ENCODE measurements at places on chromosomes 3 and 15.

DNA sequence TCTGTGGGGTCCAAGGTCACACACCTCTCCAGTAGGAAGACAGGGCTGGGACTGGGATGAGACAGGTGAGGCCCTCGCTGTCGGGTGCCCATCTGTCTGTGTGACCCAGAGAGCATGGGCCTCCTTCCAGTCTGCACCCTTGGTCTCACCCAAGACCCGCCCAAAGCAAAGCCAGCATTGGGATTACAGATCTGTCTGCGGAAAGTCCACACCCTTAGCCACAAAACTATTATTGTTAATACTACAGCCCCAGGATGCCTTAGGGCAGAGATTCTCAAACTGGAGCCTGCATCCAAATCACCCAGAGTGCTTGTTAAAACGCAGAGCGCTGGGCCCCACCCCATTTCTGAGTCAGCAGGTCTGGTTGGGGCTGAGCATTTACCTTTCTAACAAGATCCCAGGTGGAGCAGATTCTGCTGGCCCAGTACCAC lies 58.5 kb upstream of the ZNF148 start:
- DNase-seq, result no peak

GRCh38 chr3:167198949-167199600 lies 181.0 kb downstream of the ZBBX start:
- DNase-seq, result peak; percentile 24

DNA sequence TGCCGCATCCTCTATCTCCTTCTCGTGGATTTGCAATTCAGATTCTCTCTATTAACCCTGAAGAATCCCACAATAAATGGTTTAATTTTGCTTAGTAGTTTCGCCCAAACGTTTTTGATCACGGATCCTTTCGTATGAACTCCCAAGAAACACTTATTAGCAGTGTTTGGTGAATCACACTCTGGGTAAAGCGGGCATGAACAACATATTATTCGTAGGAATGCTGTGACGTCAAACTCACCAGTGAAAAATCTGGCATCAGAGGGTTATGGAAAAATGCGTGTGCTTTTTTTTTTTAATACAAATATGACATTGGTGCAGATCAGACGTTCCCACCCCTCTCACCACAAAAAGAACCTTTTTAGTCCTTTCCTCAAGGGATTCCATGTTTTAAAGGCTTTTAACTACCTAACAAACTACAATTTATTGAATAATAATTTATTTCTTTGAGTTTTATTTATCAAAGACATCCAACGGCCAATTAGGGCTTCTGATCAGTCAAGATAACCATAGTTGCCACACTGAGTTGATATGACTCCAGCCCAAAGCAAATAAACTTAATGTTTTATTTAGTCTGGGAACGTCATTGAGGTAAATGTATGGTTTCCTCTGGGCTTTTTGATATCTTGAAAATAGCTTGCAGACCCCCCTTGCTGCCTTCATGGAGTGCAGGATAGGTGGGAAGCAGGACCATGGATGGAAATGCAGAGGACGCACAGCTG lies 45.5 kb upstream of the CGNL1 start:
- peak; percentile 66 for DNase-seq

DNA sequence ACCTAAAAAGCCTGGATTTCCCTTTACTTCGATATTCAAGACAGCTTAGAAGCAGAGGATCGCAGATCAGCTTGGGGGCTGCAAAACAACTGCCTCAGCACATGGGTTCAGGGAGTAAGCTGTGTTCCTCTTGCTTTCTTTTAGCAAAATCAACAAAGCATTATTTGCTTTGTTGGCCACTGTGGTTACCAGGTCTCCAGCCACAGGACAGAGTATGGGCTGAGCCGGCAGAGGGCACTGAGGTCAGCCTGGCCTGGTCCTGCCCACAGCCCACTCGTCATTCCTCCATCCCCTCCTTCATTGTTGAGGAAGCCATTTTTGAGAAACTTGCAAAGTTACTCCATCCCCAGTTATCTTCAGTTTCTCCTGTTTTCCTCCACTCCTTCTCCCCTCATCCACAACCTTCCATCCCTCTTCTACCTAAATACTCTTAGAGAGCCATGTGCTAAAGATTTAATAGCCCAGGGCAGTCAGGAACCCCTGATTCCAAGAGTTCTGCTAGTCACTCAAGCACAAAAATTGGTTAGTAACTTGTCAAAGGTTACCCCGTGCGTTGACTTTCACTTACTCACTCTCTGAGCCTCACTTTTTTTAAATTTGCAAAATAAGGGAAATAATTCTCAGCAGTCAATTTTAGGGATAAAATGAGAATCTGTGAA lies 60.0 kb upstream of the HES1 start:
- DNase-seq, result no peak

GRCh38 chr3:16741103-16741758 lies 136.0 kb upstream of the DAZL start:
- peak; percentile 95 for DNase-seq

DNA sequence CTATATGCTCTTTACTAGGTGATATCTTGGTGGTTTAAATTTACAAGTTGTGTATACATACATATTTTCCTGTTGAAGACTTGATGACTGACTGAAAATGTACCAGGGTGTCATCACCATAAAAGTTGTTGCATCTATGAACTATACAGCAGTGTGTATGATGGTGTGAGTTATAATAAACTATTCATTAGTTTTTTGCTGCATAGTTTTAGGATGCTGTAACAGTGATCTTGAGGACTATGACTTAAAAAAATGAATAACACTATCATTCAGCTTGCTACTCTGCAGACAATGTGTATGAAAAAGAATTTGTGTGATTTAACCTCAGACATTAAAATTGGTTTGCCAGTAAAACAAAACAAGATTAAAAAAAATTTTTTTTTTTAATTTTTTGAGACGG lies 49.0 kb downstream of the UBE2E2 start:
- DNase-seq, result peak; percentile 72

DNA sequence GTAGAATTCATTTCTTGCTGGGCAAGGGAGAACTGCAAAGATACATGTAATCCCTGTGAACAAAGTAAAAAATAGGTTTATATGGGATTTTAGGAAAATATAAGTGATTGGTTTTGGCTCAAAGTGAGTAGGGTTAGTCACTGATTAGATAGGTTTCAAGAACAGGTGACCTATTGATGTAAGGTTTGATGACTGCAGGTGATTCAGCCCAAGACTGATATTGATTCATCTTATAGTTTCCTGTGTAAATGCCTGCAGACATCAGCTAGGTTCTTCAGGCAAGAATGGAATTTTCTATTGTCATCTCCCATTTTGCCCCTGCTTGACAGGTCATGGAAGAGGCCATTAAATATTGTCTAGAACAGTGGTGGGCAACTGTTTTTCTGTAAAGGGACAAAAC lies 23.9 kb upstream of the ARID3B start:
- DNase-seq, result no peak

DNA sequence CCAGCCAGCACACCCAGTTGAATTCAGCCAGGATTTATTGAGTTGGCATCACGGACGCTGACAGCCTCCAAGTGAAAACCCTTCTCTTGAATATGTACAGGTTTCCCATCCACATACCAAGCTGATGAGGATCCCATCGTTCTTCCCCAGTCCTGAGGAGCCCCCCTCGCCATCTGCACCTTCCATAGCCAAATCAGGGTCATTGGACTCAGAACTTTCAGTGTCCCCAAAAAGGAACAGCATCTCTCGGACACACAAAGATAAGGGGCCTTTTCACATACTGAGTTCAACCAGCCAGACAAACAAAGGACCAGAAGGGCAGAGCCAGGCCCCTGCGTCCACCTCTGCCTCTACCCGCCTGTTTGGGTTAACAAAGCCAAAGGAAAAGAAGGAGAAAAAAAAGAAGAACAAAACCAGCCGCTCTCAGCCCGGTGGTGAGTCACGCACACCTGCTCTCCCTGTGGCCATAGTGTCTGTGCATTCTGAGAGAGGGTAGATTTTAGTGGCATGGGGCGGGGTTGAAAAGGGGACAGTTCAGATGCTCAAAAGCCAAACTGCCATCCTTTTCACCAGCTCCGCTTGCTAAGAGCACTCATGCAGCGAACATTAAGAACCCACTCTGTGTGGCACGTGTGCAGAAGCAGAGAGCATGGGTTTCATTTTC lies 51.2 kb downstream of the KLHL25 start:
- no peak for DNase-seq

DNA sequence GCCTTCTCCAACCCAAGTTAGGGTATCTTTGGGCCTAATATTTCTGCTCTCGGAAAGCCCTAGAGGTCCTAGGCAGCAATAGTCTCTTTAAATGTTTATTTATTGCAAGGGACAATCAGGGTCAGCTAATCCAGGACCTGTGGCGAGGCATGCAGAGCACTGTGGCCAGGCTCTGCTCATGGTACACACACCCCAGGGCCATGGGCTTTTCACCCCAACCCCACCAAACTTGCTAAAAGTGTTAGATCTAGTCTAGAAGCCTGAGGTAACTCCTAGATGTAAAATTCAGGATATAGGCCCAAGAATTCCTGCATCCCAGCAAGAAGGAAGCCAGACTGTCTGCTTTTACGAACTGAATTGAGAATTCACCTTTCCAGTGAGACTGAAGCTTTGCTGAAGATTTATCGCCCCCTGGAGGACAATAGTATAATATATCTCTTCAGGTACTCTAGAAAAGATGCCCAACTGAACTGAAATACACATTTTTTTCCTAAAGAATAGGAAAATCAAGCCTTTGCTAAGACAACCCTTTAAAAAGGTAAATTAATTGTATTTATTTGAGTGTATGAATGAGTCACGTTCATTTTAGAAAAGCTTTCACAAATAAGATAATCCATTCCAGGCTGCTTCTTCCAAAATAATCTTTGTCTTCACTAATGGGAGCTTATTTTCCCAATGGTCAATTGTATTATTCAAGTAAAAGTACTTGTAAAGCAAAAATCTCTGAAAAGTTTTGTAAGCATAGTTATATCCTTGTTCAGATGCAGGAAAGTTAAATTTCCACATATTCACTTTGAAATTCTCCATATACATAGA lies 89.8 kb downstream of the LRRC3B start:
- peak; percentile 33 for DNase-seq

DNA sequence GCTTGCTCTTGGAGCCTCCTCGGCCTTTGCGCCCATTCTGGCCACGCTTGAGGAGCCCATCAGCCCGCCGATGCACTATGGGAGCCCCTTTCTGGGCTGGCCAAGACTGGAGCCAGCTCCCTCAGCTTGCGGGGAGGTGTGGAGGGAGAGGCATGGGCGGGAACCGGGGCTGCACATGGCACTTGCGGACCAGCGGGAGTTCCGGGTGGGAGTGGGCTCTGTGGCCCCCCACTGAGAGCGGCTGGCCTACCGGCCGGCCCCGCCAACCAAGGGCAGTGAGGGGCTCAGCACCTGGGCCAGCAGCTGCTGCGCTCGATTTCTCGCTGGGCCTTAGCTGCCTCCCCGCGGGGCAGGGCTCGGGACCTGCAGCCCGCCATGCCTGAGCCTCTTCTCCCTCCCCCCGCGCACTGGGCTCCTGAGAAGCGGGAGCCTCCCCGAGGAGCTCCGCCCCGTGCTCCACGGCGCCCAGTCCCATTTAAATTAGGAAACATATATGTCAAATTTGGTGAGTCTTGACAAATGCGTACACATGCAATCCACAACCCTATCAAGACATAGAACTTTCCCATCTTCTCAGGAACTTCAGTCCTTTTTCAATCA lies 97.6 kb upstream of the CNTN3 start:
- no peak for DNase-seq

DNA sequence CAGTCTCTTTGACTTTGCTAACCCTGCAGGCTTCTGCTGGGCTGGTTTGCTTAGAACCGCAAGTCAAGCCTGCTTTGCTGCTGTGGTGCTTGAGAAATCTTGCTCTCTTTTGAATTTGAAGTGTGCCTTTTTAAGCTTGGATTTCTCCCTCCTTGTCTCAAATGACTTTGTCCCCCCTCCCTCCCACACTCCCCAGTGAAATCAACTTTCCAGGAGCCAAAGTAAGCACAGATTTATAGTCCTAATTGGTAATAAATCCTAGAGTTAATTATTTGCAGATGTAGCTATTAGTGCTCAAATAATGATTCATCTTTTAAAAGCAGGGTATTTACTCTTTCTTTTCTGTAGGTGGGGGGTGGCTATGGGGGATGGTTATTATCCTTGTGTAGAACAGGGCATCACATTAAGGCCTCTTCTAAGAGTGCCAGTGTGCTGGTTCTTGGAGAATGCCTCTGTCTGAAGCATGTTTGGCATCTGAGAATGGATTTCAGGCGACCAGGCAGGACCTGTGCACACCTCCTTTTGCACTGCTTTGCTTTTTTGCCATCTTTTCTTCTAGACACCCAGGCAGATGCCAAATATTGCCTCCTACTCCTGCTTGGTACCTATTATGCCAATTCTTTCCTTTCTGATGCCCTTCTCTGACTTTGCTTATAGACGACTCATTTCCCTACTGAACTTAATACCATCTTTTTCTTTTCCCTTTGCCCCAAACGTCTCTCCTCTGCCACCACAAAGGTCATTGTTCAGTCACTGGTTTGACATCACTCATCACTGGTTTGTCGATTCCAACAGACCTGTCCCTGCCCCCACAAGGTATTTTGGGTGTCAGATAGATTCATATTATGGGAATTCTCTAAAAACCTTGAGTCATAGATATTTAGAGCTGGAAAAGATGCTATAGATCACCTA lies 50.7 kb downstream of the CLDN11 start:
- DNase-seq, result peak; percentile 81

GRCh38 chr15:34655326-34655725 lies 71.9 kb upstream of the GOLGA8B start:
- DNase-seq, result no peak

DNA sequence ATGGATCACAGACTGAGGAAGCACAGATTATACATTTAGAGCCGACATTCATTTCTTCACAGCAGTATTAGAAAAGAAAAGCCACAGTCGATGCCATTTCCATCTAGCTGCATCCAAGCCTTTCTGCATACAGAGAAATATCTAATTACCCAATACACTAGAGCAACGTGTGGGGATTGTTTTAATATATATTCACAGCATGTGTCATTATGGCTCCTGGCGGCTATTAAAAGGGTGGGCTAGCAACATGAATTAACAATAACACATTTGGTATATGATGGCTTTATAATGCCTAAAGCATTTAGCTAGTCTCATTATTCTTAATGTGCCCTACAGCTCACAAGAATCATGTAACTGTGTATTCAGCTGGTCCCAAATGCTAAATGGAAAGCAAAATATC lies 1030.5 kb downstream of the FHIT start:
- no peak for DNase-seq

GRCh38 chr15:63576441-63576840 lies 20.7 kb upstream of the FBXL22 start:
- peak; percentile 71 for DNase-seq

- no peak for DNase-seq
Observed at GRCh38 chr3:116096631-116097030, 348.7 kb downstream of the LSAMP start.

DNA sequence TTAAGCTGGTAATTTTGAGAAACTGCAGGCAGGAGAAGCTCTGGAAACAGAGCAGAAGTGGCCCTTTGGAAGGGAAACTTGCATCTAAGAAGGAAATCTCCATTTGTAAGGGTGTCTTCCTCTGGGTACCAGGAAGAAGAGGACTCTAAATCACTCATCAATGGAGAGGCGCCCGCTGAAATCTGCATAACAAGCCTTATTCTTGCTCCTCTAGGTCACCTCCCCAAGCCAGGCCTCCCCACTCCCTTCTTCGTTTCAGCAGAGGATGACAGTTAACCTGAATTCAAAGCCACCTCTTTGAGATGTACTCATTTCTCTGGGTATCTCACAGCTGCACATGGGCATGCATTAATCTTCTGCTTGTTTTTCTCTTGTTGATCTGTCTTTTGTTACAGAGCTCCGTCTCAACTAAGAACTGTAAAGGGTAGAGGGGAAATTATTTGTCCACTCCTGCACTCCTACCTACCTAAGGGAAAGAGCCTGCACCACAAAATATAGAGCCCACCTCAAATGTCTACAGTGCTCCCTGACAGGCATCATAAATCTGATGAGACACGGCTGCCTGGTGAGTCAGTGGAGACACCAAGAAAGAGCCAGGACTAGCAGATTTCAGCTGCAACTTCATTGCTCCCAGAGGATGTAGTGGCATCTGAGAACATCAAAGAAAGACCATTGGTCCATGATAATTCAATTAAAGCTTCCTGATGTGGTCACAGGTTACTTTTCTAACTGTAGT lies 51.5 kb downstream of the GABRB3 start:
- no peak for DNase-seq

All from fibroblast of skin of scalp (primary cell).